ENCODE measurements at places on chromosomes 3 and 15.

DNA sequence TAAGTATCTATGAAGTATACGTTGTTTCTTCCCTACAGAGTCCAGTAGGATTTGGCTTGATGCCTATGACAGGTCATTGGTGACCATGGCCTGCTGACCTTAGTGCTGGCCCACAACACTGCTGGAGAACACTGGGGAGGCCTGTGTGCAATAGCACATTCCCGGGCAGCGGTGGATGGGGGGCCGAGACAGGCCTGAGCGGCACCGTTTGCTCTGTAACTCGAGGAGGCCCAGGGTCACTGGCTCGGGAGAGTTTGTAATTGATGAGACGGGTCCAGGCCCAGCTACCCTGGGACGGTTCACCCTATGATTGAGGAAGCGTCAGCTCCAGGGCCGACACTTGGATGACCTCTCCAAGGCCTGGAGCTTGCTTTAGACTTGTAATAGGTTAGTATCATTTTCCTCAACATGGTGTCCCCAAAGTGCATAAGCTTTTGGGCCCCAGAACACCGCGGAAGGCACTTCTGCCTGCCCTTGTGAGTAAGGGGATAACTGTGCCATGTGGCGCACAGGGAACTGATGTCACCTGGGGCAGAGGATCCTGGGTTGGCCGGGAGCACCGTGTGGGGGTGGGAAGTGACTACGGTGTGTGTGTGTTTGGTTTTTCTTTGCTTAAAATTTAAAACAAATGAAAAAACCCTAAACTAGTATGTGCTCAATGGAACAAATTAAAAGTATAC, 12.0 kb downstream of the TRPM1 start:
- DNase-seq, result no peak

DNA sequence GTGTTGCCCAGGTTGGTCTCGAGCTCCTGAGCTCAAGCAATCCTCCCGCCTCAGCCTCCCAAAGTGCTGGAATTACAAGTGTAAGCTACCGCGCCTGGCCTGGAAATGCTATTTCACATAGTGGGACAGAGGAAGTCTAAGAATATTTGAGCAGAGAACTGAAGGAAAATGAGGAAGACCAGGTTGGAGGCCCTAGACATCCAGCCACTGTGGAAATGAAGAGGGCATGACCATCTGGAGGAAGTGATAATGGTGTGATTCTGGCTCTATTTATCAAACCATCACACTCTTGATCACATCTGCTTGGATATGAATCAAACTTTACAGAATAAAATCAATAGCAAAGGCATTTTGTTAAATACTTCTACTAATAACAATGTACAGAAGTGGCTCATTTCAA, 65.9 kb upstream of the ARHGEF3 start:
- no peak for DNase-seq

DNA sequence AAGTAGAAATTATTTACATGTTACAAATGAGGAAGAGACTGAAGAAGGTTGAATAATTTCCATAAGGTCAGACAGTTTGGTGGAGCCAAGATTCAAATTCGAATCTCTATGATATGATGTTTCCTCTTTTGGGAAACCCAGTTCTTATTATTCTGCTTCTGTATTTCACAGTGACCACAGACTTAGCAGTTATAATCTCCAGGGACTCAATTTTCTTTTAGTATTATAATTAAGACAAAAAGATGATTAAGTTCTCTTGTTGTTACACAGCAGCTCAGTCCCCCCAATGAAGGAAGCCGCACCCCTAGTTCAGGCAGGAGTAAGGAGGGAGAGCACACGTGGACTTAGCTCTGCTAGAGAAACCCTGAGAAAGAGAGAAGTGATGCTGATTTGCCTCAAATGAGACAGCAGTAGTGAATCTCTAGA, 130.6 kb downstream of the CCNL1 start:
- no peak for DNase-seq

GRCh38 chr15:78841376-78841706, 30.1 kb upstream of the ADAMTS7 start:
- no peak for DNase-seq

DNA sequence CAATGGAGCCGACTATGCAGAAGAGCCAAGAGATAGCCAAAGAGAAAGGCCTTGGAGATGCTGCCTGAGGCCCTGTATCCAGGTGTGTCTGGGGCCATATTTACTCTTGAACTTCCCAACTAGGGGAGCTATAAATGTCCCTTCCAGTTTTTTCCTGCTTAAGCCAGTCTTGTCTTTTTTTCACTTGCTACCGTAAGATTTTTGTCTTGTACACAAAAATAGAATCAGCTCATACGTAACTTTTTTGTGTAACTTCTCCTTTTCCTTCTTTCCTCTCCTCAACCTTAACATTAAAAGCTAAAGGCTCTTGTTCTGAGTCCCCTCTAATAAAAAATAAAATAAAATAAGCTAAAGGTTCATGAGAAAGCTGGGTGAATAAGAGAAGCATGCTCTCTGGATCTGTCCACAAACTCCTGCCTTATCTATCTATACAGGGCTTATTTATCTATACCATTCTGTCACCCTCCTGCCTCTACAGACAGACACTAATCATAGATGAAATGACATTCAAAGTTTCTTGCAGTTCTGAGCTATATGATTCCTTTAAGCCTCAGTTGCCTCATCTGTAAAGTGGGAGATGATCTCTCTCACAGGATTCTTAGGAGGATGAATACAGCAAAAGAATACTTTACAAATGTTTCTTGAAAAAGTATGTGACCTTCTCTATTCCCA, 4.6 kb downstream of the SUMF1 start:
- no peak for DNase-seq

- DNase-seq, result no peak
Measured at GRCh38 chr15:57867970-57868798, 161.7 kb downstream of the POLR2M start.

DNA sequence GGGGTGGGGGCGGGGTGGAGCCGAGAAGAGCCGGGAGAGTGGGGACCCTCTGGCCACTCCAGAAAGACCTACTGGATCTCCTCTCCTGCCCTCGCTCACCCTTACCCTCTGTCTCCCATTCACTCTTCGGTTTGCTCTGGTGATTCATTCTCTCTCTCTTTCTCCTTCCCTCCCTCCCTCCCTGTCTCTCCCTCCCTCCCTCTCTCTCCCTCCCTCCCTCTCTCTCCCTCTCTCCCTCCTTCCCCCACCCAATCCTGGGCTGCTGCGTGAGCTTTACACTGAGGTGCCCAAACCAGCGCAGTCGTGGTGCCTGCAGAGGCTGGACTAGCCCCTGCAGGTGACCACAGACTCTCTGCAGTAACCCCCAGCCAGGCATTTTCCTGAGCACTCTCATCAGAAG, 32.2 kb upstream of the ADAMTS17 start:
- no peak for DNase-seq

- DNase-seq, result no peak
Measured at GRCh38 chr3:123119802-123120201, 53.0 kb downstream of the PDIA5 start.

GRCh38 chr3:168157903-168158302, 62.2 kb upstream of the GOLIM4 start:
- DNase-seq, result no peak

- DNase-seq, result no peak
Measured at GRCh38 chr3:107548601-107549000, 25.8 kb downstream of the BBX start.

GRCh38 chr3:23648996-23649395, 156.8 kb upstream of the UBE2E1 start:
- no peak for DNase-seq

- DNase-seq, result no peak
Measured at GRCh38 chr3:15108869-15109268, 9.9 kb upstream of the RBSN start.

DNA sequence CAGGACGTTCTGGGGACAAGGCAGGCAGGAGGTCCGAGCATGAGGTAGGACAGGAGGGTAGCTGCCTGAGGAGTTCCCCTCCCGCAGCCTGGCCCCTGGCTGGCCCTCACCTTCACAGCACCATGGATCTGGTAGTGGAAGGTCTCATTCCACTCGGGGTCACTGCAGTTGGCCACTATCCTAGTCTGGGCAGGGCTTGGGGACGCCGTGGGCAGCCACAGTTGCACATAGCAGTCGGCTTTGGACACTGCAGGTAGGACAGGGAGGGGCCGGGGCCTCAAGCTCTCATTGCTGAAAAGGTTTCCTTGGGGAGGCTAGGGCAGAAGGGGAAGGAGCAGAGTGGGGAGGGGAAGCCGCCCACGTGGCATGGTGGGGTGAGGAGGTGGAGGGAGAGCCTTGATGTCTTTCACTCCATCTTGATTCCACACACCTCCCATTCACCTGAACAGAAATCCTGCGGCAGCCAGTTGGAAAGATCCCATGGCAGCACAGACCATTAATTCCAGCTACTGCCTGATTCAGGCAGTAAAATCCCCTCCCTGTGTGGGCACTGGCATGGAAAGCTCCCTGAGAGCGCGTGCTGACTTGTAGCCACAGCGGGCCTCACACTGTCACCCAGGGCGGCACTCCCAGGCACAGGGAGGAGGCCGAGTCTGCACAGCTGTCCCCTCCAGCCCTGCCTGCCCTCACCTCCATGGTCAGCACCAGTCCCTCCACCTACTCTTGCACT, 2.1 kb downstream of the PLA2G4F start:
- no peak for DNase-seq

DNA sequence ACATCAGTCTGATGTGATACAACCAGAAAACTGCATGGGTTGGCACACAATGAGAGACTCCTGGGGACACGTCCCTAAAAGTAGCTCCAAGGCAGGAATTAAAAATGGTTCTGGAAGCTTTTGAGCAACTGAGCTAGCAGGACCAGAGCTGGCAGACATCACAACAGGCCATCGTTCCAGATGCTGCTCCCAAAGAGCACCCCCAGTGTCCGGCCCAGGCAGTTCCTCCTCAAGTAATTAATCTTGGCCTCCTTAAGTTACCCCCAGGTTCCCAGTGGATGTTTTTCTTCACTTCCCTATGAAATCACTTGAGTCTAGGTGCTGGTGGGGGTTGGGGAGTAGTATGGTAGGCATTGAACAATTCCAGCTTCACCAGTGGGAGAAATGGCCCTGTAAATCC, 711.6 kb downstream of the MECOM start:
- DNase-seq, result no peak

- DNase-seq, result no peak
Measured at GRCh38 chr3:156359368-156359767, 195.5 kb downstream of the SSR3 start.

DNA sequence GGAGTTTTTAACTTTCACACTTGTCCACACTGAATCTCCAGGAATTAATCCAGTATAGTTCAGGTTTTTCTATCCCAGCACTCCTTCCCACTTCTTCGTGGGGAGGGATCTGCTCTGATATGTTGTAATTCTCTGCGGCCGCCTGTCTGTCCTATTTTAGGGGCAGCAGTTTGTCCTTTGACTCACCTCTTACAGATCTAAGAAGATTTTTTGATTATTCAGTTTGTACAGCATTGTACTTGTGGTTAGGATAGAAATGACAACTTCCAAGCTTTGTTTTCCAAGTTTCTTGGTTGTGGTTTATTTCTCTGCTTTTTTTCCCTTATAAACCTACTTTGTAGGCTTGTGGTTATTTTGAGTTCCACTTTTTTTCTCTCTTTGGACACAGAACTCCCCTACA, 601.7 kb downstream of the SI start:
- DNase-seq, result no peak

GRCh38 chr15:91853511-91853947, at the start of gene SLCO3A1:
Gene SLCO3A1, plus strand, starts transcription at chr15:91853708.
- DNase-seq, result peak; percentile 71

- no peak for DNase-seq
Measured at GRCh38 chr3:24479816-24480215, 14.8 kb downstream of the THRB start.

- no peak for DNase-seq
Measured at GRCh38 chr15:69222002-69222474, 61.6 kb downstream of the GLCE start.

GRCh38 chr3:112651516-112651915, 10.6 kb upstream of the CCDC80 start:
- DNase-seq, result no peak

DNA sequence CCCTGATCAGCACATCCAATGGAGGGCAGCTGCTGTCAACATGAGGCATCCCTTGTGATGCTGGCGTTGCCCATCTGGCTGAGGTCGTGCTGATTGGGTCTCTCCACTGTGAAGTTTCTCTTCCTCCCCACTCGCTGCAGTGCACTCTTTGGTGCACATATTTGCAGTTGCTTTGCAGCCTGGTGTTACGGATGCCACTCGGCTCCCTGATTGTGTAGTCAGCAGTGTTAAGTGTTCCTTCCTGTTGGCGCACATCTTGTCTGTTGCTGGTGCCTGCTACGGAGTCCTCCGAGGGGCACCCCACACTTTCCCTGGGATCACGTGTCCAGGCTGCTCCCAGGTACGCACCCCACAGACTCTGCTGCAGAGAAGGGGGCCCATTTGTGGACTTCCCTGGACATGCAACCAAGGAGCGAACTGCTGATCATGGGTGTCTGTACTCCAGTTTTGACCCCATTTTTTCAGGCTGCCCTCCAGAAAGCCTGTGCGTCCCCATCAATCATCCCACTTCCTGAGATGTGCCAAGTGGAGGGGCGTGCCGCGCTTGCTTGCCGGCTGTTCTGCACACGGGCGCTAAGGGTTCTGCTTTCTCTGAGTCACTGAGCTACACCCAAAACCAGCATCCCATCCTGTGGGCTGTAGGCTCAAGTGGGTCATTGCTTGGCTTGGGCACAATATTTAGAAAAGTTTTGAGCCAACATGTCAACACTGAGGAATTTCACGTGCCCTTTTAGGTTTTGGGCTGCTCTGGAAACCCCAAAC, 98.6 kb downstream of the FBLN2 start:
- DNase-seq, result peak; percentile 36

DNA sequence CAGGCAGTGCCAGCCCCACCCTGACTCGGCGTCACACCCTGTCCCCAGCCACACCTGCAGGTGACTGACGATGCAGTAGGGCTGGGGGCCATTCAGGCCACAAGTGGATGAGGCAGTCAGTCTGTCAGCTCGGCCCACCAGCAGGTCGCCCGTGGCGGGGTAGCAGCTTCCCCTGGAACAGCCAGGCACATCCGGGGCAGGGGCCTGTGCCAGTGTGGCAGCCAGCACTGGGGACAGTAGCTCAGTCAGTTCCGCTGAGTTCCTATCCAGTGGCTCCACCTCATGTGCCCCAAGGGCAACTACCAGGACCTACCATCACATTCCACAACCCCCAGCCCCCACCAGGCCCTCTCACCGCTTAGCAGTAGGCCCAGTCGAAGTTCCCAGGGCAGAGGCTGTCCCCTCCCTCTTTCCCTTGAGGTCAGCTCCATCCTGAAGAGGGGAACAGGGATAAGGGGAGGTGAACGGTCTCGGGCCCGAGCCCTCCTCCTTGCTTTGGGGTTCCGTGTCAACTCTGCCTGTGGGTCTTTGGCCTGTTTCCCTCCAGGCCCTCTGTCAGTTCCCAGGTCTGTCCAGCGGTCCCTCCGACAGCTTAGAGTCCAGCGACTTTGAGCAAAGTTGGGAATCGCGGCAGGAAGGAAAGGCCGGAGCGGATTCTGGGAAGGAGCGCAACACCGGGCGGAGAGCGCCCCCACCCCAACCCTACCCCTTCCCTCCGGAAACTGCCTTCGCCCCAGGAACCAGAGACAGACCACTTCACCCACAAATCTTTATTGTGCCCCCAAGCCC, at the start of gene LAMB2:
TSS of gene LAMB2 (minus strand) at position 614 of the 789 bp plus-strand sequence. CDS start at position 431, 183 bp downstream.
- no peak for DNase-seq

GRCh38 chr15:44038755-44039191, 156.3 kb downstream of the FRMD5 start:
- DNase-seq, result no peak

- DNase-seq, result no peak
Measured at GRCh38 chr3:54122324-54123002, at the start of gene CACNA2D3. Gene CACNA2D3, plus strand, starts transcription at chr3:54122552.

Data from activated CD4-positive, alpha-beta T cell treated with anti-CD3 and anti-CD28 coated beads for 48 hours (primary cell).